ENCODE measurements at places on chromosomes 11 and 22.

- DNase-seq, result peak; percentile 37
Observed at GRCh38 chr22:25759825-25760231, 17.8 kb downstream of the MYO18B start.

- DNase-seq, result no peak
Observed at GRCh38 chr11:70158201-70158600, 44.9 kb upstream of the FADD start.

DNA sequence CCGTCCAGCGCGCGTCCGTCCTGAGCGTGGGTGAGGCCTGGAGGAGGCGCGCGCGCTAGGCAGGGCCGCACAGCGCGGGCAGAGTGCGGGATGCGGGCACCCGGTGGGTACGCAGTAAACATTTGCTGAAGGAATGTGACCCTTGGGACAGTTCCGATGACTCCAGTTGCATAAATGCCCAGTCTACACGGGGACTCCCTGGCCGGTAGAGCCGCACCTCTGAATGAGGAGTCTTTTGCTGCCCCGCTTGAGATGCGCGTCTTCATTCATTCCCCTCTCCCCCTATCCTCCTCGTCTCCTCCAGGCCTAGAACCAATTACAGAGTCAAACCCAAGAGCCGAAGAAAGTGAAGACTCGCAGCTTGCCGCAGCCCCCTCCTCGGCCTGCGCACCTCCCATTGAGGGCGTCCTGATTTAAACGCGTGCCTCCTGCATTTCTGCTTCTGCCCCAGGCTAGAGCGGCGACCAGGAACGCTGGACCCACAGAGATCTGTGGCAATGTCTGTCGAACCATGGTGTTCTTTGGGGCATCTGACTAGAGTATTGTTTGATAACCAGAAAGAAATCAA lies 729 bp upstream of the CHKB start:
- DNase-seq, result no peak

- no peak for DNase-seq
Observed at GRCh38 chr22:48265000-48265625, 1502.7 kb downstream of the TBC1D22A start.

- DNase-seq, result no peak
Observed at GRCh38 chr22:18035751-18036150, 11.4 kb upstream of the MICAL3 start.

GRCh38 chr22:41193829-41194228 lies 11.3 kb upstream of the L3MBTL2 start:
- DNase-seq, result no peak

DNA sequence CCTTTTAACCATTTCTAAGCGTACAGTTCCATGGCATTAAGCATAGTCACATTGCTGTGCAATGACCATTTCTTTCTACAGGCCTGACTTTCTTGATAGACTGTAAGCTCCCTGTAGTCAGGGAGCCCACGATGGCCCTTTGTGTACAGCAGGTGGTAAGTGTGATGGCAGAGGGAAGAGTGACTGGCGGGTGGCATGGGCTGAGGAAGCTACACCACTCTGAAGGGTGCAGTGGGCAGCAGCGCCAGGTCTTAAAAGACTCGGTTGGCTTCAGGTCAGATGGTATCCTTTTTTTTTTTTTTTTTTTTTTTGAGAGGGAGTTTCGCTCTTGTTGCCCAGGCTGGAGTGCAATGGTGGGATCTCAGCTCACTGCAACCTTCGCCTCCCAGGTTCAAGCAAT lies 1.6 kb downstream of the PPM1F start:
- DNase-seq, result no peak

DNA sequence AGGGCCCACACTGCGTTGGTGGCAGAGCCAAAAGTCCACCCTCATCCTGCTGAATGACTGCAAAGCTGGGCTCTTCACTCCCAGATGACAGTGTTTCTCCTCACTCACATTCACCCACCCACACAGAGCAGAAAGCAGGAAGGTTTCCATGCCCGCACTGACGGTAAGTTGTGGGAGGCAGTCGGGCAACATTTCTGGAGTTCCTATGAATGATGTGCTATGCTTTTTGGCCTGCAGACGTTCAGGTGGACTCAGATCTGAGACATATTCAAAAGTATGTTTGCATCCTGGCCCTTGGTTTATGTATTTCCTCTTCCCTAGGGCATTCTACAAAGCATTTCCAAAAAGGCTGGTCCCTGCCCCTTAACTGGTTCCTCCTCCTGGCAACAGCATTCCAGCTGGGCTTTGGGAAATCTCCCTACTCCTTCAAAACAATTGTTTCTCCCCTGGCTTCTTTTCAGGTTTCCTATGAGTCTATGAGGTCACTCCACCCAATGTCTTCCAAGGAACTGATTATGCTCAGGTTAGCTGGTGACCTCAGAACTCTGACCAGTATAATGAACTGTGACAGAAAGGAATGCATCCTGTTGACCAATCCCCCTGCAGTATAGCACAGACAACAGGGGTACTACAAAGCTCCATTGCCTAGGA lies 36.4 kb downstream of the PACSIN2 start:
- DNase-seq, result no peak

- DNase-seq, result no peak
Observed at GRCh38 chr11:114105611-114106010, 46.1 kb downstream of the ZBTB16 start.

All from fibroblast of the conjunctiva (primary cell).